ENCODE measurements at places on chromosomes 6 and 20.

DNA sequence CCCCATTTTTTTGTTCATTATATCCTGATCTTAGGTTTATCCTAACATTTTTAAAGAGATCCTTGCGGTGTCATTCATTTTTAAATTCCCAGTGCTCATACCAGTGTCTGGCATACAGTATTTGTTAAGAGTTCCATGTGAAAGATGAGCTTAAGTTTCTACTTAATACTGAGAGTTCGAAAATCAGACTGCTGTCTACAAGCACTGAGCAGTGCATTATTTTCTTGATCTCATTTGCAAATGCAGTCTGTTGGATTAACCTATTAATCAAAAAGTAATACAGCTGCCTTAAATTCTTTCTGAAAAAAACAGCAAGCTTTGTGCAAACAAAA is 663 bp downstream of the COQ3 start:
- 0 out of 2 replicates have a peak, but pooled peaks cover 8% of the 10 kb centered on the region for H3K36me3 ChIP-seq
- peaks cover 6% of the 10 kb centered on the region for H3K27me3 ChIP-seq
- H3K4me3 ChIP-seq: peak overlapping the region; percentile 99
- H3K4me1 ChIP-seq: peaks cover 14% of the 10 kb centered on the region

GRCh38 chr20:32534661-32535240 is 50.4 kb downstream of the NOL4L start:
- DNase-seq: no peak
- peaks cover 23% of the 10 kb centered on the region for H3K27me3 ChIP-seq
- no peaks in the 10 kb centered on the region for H3K36me3 ChIP-seq
- peaks cover 5% of the 10 kb centered on the region for H3K4me1 ChIP-seq
- no peak overlapping the region for H3K27ac ChIP-seq
- H3K4me3 ChIP-seq: no peak overlapping the region

- H3K4me1 ChIP-seq: peaks cover 36% of the 10 kb centered on the region
- DNase-seq: no peak
- H3K4me3 ChIP-seq: no peak overlapping the region
- no peak overlapping the region for H3K27ac ChIP-seq
Observed at GRCh38 chr6:113149511-113149910, 707.6 kb upstream of the MARCKS start.

DNA sequence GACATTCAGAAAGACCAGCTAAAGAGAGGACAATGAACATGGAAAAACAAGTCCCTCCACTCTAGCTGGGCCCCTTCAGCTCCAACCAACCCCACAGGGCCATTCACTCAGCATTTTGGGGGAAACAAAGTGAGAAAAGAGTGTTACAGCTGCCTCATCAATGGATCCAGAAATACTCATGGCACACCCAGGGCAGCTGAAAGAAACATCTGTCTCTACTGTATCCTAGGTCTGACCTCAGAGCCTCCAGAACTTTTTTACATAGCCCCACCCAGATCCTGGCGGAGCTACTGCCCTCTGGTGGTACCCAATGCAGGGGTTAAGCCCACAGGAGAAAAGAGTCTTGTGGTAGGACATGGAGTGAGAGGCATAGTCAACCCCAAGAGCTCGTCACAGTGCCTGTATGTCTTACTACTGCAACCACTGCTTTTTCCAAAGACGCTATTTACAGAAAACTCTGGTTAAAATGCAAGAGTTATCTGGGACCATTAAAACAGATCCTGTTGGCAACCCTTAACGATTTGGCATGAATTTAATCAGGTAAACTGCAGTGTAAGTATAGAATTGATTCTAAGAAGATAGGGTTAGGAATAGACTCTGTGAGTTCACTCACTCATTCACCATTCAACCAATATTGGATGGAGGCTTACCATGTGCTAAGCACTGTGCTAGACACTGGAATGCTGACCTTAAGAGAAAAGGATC is 37.4 kb upstream of the FAM83C start:
- H3K36me3 ChIP-seq: peaks cover 21% of the 10 kb centered on the region
- H3K4me1 ChIP-seq: peaks cover 66% of the 10 kb centered on the region
- peaks cover 2% of the 10 kb centered on the region for H3K27me3 ChIP-seq
- H3K27ac ChIP-seq: peak overlapping the region; percentile 8
- no peak for DNase-seq

GRCh38 chr6:137105375-137105774 is 60.6 kb upstream of the IL20RA start:
- H3K27ac ChIP-seq: no peak overlapping the region
- no peaks in the 10 kb centered on the region for H3K4me1 ChIP-seq
- no peak overlapping the region for H3K4me3 ChIP-seq
- H3K27me3 ChIP-seq: peaks cover 4% of the 10 kb centered on the region

Measured in HFFc6 (cell line).